ENCODE measurements at places on chromosomes 16 and 17.

GRCh38 chr17:64420143-64420670 is 28.7 kb upstream of the MILR1 start:
- peak; percentile 86 for DNase-seq

DNA sequence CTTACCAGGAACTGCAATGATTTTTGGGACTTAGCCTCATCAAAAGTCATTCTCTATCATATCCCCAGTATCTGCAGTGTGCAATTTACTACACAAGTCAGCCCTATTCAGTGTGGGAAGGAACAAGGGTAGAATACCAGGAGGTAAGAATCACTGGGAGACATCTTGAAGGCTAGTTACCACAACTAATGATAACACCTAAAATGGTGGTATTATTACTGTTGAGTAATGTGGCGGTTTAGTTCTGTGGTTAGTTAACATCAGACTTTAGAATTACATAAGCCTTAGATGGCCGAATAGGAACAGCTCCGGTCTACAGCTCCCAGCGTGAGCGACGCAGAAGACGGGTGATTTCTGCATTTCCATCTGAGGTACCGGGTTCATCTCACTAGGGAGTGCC is 567.9 kb upstream of the CDH11 start:
- no peak for DNase-seq

DNA sequence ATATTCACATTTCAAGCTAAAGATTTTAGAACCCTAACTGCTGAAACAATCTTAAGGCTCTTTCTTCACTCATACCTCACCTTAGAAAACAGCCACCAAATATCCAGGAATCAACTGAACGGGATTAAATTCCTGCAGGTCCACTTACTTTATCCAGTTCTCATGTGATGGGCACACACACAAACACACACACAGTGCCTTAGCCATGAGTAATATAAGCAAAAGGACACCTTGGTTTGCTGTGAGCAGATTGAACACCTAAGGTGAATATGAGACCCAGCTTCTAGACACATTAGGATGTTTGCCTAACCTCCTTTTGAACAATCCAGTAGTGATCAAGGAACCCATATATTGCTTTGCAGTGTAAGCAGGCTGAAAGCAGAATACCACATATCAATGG is 81.5 kb downstream of the TUBD1 start:
- no peak for DNase-seq

GRCh38 chr16:13429416-13429815 is 490.5 kb upstream of the ERCC4 start:
- no peak for DNase-seq

DNA sequence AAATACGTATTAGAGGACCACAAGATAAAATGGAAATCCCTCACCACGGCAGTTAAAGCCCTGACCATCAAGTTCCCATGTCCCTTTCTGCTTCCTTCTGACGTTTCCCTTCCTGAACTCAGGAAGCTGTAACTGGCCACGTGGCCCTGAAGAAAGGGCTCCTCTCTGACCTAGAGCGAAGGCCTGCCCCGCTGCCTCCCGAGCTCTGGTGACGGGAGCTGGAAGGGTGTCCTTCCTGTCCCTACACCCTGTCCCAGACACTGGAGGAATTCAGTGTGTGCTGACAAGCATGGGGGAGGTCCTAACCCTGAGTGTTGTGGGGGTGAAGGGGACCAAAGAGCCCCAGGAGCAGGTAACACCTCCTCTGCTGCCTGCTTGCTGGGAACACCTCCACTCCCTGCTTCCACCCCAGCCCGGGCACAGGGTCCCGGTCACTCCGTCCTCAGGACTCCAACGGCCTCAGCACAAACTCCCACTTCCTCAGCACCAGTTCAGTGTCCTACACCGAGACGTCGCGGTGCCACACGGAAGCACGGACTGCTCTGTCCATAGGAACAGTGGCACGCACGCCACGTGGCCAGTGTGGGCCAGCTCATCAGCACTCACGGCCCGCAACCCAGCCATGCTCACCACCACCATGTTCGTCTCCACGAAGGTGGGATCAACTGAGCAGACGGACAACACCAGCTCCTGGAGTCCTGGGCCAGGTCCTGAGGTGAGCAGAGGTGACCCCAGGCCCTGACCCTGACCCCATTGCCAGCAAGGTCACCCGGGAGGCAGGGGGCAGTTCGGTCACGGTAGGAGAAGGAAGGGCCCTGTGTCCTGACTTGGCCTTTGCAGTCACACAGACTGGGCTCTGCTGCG is 16.9 kb downstream of the TMEM235 start:
- DNase-seq = no peak

DNA sequence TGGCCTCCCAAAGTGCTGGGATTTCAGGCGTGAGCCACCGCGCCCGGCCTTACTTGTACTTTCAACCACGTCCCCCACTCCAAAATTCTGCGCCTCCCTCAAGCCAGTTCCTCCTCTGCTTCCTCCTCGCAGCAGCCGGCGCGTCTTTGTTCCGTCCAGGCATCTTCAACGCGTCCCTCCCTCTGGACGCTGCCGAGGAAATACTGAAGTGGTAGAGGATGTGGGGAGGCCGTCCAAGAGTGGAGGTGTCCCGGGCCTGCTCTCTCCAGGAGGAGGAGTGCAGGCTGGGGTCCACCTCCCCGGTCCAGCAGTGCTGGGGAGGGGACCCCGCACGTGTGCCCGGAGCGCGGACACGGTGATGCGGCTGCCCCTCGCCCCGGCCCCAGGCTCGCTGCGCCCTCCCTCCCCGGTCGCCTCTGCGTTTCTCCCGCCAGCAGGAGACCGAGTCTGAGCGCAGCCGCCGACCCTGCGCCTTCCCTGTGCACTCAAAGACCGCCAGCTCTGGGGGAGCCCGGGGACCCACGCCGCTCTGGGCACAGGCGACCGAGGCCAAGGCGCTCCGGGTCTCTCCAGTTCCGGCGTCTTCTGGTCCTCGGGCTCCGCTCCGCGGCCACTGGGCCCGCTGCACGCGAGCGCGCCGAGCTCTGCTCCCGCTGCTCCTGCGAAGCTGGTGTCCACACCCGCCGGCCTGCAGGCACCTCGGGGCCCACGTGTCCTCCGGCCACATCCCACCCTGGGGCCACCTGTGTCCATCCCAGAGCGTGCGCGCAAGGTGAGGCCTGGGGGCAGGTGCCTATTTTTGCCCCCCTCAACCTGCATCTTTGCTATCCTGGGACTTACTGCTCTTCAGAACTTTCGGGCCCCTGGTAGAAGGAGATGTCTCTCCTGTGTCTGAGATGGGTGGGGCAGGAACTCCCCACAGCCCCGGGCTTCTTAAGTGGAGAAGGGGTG is 31.7 kb downstream of the OSBPL7 start:
- DNase-seq = peak; percentile 19

GRCh38 chr17:76145231-76146052 is 4.4 kb upstream of the FOXJ1 start:
- no peak for DNase-seq

DNA sequence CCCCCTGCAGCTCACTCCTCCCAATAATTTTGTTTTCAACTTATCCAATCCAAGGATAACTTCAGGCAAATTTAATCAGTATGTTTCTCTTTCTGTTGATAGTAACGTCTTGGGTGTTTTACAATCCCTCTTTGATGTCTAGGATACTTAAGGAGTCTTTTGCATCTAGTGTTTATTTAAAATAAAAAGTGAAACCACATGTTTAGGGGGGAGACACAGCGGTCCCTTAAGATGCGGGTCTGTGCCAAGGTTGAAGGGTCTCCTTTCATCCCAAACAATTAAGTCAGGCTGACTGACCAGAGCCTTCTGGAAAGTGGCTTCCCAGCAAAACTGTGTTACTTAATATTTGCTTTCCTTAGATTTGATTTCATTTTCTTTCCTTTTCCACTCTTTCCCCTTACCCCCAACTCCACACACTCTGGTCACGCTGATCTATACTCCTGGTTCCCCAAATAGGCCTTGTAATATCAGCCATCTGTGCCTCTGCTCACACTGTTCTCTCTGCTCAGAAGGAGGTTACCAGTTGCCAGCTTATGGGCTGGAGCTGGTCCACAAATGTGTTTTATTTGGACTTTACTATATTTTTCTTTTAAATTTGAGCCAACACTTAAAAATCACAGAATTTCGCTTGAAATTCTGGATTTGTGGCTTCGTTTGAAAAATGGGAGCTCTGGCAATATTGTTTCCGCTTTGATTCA is 11.2 kb downstream of the ANKS4B start:
- DNase-seq = no peak

- DNase-seq = no peak
These were observed 44.6 kb downstream of the SMIM36 start for GRCh38 chr17:55466671-55467070.

- DNase-seq = no peak
These were observed 50.0 kb downstream of the RPTOR start for GRCh38 chr17:80594431-80595269.

- no peak for DNase-seq
These were observed 90.7 kb downstream of the CDH8 start for GRCh38 chr16:61945511-61945910.

DNA sequence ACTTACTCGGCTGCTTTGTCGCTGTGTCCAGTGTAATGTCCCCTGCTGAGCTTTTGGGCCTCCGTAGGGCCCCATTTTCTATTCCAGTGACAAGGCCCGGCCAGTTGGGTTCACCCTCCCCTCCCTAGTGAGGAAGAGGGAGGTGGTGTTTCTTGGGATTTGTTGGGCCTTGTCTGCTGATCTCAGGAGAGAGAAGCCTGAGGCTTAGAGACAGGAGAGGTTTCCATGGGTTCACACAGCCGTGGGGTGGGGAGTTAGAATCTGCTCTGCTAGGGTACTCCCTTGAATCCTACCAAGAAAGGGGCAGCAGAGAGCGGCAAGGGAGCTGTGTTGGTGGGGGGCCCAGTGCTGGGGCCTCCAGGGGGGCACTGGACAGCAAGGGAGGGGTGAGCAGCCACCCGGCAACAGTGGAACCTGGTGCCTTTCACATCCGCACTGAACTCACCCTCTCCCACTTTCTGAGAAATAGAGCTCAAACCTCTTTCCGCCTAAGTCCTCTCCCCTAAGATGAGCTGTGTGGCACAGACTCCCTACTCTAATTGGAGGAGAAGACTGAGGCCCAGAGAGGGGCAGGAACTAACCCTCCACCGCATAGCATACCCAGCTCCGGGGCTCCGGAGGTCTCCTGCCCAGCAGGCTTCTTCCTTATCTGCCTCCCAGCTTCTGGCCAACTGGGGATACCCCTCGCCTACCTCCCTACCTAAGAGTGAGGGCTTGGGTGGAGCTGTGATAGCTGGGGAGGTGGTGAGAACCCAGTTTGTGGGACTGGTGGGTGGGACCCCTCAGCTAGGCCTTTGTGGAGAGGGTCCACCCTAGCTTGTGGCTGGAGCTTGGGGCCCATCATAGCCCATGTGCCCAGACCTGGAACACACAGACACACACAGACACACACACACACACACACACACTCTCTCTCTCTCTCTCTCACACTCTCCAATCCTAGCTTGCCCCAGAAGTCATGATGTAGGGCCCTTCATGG is 6.8 kb downstream of the TBKBP1 start:
- DNase-seq = no peak

DNA sequence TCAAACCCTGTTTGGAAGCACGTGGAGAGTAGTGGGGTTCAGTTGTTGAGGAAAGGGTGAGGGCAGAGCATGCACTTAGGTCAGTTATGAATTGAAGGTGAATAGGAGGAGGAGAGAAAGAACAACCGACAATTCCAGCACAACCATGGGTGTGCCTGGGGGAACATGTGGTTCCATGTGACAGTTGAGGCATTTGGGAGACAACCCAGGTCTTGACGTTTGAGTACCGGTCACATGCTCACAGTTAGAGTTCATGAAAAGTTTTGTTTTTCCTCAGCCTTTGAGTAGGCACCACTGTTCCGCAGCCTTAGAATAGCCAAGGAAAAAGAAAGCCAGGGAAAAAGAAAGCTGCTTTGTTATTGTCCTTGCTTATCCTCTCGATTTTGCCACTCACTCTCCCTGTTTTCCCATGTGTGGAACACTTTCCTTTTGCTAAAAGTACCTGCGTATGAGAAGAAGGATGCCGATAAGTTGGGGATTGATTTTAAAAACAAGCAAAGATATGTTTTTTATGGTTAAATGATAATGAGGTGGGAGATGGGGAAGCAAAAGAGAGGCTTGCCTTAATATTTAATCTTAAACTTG is 25.6 kb upstream of the ABCC11 start:
- no peak for DNase-seq

All from HFFc6 (cell line).